ENCODE measurements at places on chromosomes 4 and X.

- no peak for DNase-seq
Observed at GRCh38 chrX:101973066-101973465, 41.2 kb upstream of the ZMAT1 start.

DNA sequence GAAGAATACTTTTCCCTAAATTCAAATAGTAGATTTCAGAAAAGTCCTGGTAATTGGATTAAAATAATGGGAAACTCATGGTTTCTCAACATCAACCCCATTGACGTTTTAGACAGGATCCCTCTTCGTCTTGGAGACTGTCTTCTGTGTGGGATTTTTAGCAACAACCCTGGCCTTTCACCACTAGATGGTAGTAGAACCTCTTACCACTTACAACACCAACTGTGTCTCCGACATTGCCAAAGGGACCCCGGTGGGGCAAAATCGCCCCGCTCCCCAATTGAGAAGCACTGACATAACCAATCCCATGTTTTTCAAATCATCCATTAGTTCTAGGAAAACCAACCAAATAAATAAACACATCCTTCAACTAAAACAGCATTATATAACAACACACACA, 16.9 kb upstream of the ANOS1 start:
- DNase-seq = no peak

- no peak for DNase-seq
Observed at GRCh38 chr4:20178902-20179576, 72.7 kb upstream of the SLIT2 start.

DNA sequence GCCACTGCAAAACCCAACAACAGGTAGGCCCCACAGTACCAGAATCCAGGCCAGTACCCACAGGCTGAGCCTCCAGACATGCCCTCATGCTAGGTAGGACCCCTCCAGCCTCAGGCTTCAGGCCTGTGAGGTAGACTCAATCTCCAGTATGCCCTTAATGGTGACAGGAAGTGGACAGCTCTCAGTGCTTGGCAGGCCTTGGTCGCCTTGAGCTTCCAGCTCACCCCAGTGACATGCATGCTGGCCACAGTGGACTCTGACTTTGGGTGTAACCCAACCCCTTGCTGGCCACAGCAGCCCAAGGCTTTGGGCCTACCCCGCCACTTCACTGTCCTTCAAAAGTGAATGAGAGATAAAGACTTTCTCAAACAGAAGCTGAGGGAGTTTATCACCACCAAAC, 324.2 kb downstream of the ANTXR2 start:
- DNase-seq = no peak

- DNase-seq = no peak
Observed at GRCh38 chr4:24930151-24930550, 17.3 kb upstream of the CCDC149 start.

- DNase-seq = no peak
Observed at GRCh38 chr4:74665346-74665745, 129.0 kb downstream of the BTC start.

GRCh38 chr4:183798301-183799253, 106.5 kb upstream of the STOX2 start:
- no peak for DNase-seq

DNA sequence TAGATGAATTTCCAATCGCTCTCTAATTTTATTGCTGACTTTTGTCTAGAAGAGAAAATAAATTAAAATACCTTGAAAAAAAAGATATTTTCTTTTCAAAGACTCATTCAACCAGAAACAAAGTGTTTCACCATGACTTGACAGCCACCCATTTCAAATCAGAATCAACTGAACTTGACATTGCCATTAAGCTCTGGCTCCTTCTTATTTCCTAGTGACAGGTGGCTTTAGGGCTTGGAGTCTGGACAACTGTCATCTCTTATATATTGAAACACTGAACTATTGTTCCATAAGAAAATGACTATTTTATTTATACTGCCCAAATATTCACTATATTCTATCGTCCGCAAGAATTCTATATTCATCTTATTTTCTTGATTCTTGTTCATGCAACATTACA, 229.2 kb downstream of the SLC39A8 start:
- DNase-seq = no peak
